ENCODE measurements at places on chromosomes 2 and 18.
A peak's percentile ranks its signal among the peaks of the same experiment; 100 is the strongest.

DNA sequence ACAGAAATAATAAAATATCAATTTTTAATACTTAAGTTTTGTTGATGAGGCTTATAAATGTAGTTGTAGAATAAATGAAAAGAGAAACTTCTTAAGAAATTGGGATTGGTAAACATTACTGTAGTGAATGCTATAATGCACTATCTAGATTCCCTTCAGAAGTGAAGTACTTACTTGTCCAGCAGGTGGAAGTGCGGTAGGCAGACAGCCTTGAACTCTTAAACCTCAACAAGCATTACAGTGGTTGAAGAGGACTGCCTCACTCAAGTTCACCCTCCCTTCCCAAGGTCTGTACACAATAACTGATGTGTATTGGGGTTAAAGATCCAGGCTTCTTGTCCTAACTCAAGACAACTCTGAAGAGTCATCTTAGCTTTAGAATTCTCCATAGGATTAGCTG lies 931.0 kb upstream of the LRRTM1 start:
- no peak for DNase-seq

- DNase-seq = peak; percentile 21
These were observed 117.2 kb downstream of the CERS6 start for GRCh38 chr2:168573128-168573903.

DNA sequence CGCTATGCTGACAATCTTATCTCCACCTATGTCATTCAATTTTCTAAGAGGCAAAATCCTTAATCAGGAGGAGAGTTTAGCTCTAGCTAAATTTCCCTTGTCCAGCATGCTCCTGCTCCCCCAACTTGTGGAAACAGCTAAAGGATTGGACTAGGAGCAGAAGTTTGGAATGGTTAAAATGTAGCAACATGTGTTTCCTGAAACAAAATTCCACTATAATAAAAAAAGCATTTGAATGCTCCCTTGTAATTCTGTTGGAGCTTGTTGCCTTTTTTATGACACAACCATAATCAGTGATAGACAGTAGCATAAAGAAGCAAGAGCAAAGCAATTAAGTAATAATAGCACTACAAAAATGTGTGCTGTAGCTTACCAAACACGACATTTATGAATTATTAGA lies 6.9 kb downstream of the ACTR3 start:
- DNase-seq = no peak

DNA sequence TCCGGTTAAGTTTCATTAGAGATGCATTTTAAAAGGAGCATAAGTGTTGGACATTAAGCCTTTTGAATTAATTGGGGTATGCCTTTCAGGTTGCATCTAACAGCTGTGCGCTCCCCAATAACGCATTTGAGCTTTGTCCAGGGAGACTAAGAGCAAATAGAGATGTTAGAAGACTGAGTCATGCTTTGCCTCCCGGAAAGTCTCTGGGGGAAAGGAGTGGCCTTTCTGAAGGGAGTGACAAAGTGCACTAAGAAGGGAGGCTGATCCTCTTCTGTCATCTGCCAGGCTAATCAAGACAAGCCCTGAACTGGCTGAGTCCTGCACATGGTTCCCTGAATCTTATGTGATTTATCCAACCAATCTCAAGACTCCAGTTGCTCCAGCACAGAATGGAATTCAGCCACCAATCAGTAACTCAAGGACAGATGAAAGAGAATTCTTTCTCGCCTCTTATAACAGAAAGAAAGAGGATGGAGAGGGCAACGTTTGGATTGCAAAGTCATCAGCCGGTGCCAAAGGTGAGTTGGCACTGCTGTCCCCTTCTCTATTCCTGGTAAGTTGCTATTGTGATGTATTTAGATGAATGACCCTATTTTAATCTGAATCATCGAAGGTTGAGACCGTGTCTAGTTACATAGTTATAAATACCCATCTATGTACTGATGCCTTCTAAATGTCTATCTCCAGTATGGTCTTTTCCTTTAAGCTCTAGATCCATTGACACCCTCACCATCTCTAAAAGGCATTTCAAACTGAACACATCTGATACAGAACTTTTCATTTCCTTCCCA lies 12.1 kb downstream of the TTL start:
- DNase-seq = no peak

DNA sequence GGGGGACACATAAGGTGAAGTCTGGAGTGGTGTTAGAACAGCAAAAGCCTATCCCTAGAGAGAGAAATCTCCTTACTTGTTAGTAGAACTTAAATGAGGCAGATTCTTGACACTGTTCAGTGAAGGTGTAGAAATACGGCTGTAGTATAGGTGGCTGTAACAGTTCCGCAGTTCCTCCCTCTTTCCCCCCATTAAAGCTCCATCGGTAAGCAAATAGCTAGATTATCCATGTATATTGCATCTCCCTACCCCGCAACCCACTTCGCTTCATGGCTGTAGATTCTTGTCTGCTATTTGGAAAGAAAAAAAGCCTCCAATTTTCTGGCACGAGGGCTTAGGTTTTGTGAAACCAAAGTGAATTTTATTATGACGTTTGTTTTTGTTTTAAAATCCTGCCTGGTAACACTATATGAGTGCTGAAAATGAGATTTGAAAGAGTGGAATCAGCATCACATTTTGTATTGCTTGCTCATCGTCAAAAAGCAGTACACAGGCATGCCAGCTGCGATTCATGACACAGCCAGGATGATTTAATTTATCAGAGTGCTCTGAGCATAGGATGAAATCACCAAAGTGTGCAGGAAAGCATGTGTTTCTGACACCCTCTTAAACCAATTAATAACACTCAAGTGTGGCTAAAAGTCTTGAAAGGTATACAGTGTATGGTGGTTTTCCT lies 1.4 kb downstream of the FAM171B start:
- DNase-seq = peak; percentile 53

DNA sequence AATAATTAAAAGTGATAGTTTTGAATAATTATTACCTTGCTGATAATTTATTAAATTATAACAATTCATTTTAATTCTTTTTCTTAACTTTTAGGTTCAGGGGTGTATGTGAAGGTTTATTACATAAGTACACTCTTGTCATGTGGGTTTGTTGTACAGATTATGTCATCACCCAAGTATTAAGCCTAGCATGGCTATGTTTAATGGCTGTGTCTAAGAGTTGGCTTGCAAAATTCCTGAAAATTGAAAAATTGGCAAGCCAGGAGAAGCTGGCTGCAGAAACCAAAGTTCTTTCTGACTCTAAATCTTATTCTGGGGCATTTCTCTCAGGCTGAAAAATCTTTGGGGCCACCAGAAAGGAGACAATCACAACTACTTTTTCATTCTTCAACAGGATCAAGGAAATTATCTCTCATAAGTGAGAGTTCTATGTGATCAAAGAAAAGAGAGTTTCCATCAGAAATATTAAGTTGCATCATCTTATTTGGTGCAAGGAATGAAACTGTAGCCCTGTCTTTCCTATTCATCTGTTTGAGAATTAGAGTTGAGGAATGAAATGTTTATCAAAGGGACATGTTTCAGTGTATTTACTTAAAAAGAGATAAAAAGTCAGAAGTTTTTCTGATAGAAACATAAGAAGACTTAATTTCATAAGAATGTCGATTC lies 412.1 kb upstream of the CDH2 start:
- DNase-seq = no peak

GRCh38 chr18:5527603-5528002 lies 16.2 kb downstream of the EPB41L3 start:
- peak; percentile 47 for DNase-seq

DNA sequence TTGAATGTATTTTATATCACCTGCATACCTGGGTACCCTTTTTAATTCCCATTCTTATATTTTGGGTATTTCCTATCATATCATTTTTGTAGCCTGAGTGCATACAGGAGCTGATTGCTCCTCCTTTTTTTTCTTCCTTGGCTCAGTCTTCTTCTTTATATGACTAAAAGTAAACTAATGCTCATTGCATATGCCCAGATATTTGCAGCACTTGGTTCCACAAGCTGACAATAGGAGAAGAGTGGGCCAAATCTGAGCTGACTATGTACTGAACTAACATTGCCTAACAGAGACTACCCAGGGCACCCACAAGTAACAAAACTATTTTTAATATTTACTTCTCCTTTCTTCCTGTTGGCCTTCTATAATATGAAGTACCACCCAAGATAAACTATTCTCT lies 131.7 kb upstream of the SPOPL start:
- DNase-seq = no peak

DNA sequence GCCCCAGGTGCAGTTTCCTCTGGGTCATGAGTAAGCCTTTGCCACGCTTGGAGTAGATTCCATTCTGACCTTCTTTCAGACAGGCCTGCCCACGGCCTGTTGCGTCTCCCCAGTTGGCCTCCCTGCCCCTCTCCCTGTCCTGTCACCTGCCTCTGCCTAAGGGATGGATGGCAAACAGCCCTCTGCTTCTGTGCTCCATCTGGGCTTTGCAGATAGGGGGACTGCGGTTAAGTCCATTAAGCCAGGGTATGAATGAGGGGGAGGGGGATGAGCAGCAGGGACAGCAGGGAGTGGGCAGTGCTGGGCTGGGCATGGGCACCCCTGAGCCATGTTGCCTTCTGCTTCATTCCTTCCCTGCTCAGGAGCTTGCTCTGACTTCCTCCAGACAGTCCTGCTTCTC lies 37.6 kb upstream of the B3GNT7 start:
- DNase-seq = no peak

DNA sequence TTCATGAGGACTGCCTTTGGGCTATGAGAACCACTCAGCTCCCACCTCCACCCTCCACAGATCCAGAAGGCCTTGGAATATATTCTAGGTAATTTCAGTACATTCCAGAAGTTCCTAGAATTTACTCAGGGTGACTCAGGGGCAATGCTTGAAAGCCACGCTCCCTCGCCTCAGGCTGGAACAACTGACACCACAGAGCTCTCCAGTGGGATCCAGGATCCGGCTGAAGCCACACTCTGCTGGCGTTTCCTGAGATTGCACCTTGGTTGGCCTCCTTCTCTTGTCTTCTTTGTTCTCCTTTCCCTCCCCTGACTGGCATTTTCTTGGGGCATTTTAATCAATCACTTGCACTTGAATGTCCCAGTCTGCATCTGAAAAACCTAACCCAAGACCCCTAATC lies 92.6 kb upstream of the KCNE4 start:
- no peak for DNase-seq

DNA sequence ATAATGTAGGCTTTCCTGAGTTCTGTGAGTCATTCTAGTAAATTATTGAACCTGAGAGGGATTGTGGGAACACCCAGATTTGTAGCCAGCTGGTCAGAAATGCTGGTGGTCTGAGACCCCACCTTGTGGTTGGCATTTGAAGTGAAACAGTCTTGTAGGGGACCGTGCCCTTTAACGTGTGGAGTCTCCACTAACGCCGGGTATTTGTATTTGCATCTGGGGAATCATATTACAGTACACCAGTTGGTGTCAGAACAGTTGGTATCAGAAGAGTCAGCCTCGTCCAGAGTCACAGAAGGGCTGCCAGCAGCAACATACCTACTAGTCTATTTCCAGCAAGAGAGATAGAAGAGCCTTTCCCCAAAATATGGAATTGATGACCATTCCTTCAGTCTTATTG lies 38.3 kb upstream of the PTPN4 start:
- DNase-seq = peak; percentile 10

DNA sequence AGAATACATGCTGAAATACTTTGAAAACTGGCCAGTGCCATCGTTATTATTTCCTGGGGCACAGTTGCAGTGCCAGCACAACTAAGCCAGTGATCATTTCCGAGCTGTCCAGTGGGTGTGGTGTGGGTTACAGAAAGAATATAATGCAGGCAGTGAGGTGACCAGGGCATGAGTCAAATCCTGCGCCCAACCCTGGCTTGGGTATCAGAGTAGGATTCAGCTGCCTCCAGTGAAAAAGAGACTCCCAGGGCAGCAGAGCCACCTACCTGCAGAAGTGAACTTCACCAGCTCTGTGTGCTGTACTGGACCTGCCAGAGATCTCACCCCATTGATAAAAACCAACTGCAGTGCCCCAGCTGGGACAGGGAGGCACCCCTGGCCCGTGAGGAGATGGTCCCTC lies 18.0 kb downstream of the SLC9A2 start:
- no peak for DNase-seq

- DNase-seq = no peak
These were observed 37.2 kb downstream of the AGPS start for GRCh38 chr2:177429688-177430325.

DNA sequence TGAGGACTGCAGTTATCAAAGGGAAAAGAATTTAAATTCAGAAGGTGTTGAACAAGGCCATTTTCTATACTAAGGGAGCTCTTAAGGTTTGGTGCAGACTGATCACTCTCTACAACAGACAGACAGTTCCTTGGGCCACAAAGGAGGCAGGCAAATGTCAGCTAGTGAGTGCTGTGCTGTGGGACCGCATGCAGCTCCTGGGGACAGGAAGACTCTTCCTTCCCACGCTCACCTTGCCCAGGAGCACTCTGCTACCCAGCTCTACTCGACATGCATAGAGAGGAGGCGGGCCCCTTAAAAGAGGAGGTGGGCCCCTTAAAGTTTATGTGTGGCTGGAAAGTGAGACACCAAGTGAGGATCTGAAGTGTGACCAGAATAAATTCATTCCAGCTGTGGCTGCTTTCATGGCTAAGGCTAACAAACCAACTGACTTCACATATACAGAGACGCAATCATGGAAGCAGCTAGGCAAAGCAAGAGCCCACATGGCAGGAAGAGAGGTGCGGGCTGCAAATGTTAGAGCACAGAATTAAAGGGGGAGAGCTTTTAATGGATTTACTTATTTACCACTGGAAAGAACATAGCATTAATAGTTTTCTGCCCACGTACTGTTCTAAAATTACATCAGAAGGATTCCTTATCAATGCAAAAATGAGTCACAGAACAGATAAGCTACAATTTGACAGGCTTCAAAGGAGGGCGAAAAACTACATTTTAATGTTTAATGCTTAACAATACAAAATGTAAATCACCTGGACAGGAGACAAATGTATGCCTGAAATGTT lies 101.4 kb upstream of the RNU4ATAC start:
- DNase-seq = no peak

- no peak for DNase-seq
These were observed 53.5 kb upstream of the KCNE4 start for GRCh38 chr2:222998459-222998858.

DNA sequence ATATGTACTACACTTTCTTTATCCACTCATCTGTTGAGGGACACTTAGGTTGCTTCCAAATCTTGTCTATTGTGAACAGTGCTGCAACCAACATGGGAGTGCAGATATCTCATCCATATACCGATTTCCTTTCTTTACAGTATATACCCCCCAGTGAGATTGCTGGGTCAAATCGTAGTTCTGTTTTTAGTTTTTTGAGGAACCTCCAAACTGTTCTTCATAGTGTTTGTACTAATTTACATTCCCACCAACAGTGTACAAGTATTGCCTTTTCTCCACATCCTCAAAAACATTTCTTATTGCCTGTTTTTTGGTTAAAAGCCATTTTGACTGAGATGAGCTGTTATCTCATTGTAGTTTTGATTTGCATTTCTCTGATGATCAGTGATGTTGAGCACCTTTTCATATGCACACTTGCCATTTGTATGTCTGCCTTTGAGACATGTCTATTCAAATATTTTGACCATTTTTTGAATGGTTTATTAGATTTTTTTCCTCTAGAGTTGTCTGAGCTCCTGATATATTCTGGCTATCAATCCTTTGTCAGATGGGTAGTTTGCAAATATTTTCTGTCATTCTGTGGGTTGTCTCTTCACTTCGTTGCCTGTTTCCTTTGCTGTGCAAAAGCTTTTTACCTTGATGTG lies 12.2 kb downstream of the PLEK start:
- DNase-seq = no peak

GRCh38 chr2:160402501-160402900 lies 91.1 kb downstream of the RBMS1 start:
- DNase-seq = no peak

All from NCI-H69 (cell line).